T-helper 17 cell (primary cell): ENCODE measurements at places on chromosomes 5 and 9. TPM values are rescaled to one million over a fixed set of nuclear protein-coding genes. Genes with fewer than 3 reads are reported as not detected.

The FCN1 gene
- total RNA-seq = 27.8 TPM

DNA sequence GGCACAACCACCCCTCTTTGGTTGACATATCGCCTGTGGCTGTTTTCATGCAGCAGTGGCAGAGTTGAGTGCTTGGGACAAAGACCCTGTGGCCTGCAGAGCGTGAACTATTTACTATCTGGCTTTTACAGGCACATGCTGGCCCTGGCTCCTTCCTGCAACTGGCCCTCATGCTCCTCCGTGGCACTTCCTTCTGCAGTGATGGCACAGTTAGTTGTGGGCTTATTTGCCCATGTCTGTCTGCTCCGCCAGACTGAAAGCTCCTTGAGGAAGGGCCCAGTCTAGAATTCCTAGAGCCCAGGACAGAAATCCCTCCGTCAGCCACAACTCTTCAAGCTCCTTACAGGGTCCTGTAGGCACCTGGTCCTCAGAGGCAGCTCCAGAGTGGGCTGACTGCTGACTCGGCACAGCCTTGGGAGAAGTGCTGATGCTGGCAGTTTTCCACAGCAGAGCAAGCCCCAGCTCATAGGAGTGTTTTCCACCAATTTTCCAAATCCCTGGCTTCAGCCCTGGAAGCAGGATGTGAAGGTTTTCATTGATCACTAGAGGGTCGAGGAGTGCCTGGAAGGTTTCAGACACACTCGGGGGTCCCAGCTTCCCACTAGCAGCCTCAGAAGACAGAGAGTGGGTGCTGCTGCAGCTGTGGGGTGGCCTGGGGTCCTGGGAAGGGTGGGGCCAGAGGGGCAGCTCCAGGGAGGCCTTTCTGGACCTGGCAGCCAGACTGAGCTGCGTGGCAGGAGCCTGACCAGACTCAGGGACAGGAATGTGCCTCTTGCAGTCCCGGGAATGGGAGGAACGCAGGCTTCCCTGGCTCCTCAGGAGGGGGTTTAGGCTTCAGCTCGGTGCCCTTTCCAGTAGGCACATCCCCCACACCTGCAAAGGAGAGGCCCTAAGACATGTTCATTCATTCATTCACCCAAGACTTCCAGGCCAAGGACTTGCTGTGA lies 56.5 kb upstream of the ANGPTL2 start:
- DNase-seq = no peak

The IRX1 gene
- not detected for total RNA-seq

- no peak for DNase-seq
Measured at GRCh38 chr5:36657563-36657995, 51.2 kb downstream of the SLC1A3 start.

The PCDHGA4 gene
- not detected for total RNA-seq

The FST gene
- not detected for total RNA-seq

The RNF183 gene
- not detected for total RNA-seq

The DMRT3 gene
- not detected for total RNA-seq

DNA sequence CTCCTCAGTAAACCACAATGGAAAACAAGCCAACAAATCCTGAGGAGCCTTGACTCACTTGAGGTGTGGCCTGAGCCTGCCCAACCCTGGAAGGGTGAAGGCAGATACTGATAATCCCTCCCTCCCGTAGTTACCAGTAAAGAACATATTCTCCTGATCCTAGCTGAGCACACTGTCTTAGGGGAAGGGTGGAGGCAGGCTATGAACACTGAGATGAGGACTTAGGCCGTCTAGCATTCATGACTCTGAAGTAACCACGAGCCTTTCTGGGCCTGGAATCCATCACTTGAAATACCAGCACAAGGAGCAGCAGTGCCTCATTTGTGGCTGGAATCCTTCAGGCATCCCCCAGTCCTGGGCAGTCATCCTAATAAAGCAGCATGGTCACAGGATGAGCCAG lies 124.5 kb upstream of the PRLR start:
- no peak for DNase-seq

The EXOSC3 gene
- 26.2 TPM for total RNA-seq

GRCh38 chr5:68965926-68966325 lies 127.9 kb upstream of the SLC30A5 start:
- DNase-seq = no peak

The MARCHF11 gene
- total RNA-seq = not detected

- no peak for DNase-seq
Measured at GRCh38 chr9:125961072-125961471, 213.9 kb downstream of the PBX3 start.
